NCI-H82 (cell line): ENCODE measurements at places on chromosomes 16 and 17.

- DNase-seq = no peak
Measured at GRCh38 chr17:68621065-68621464, 19.9 kb upstream of the FAM20A start.

- DNase-seq = peak; percentile 51
Measured at GRCh38 chr16:592518-593306, 2.8 kb downstream of the RAB40C start.

GRCh38 chr16:84514874-84515835 is 10.7 kb upstream of the MEAK7 start:
- DNase-seq = peak; percentile 21

DNA sequence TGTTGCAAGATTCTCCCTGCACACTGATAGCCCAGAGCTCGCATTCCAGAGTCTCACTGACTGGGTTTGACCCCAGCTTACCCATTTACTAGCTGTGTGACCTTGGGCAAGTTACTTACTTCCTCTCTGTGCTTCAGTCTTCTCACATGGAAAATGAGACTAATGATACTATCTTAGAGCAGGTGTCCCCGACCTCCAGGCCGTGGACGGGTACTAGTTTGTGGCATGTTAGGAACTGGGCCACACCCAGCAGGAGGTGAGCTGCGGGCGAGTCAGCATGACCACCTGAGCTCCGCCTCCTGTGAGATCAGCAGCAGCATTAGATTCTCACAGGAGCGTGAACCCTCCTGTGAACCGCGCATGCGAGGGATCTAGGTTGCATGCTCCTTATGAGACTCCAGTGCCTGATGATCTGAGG is 15.8 kb downstream of the ANKFY1 start:
- no peak for DNase-seq

DNA sequence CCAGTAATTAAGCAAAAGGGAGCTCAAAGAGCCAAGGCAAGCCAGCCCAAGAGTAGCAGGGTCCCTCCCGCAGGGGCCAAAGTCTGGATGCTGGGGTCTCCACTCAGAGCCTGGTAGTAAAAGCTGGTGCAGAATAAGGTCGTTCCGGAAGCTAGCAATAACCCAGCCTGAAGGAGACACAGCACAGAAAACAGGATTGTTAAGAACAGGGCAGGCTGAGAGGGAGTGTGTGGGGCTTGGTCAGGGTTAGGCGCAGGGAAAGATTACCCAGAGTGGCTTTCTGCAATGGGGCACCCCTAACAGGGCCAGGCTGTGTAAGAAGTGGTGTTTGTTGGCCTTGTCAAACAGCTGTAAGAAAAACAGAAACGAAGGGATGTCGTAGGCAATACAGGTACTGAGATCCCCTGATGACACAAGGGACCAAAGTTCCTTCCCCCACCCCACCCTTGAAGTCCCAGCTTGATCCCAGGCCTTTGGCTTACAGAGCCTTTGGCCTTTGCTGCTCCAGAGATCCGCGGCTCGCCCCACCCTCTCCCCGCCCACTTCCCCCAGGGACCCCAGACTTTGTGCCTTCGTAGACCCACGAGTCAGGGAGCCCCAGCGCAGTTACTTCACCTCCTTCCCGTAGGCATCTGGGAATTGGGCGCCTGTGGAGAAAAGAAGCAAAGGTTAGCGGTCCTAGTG is 712 bp downstream of the TMEM256 start:
- peak; percentile 87 for DNase-seq

DNA sequence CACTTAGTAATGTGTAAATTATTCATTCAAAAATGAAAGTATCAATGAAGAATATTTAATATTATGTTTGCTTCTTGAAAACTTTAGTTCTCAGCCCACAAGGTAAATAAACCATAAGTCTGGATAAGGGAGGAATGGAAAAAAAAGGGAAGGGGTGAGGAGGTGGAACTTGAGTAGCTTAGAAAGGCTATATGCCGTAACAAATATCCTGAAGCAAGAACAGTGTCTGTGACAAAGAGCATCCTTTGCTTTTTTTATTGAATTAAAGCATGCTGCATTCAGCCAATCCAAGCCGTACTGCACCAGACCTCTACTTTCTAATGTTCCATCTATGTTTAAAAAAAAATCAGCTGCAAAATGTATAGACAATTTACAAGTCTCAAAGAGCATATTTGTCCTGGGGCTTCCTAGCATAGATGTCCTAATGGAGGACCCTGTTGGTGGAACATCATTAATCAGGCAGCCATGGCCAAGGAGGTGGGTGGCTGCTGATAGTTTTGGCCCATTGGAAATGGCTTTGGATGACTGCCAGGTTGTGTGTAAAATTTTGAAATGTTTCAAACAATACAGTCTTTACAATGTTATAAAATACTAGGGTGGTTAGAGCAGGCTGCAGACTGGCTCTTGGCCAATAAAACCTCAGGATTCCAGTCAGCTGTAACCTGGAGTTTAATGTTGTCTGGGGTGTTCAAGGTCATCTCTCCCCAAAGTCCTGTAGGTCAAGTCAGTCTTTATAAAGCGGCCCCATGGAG is 895.8 kb upstream of the SOX9 start:
- no peak for DNase-seq

- DNase-seq = no peak
Measured at GRCh38 chr17:73972901-73973300, 230.6 kb upstream of the RPL38 start.

DNA sequence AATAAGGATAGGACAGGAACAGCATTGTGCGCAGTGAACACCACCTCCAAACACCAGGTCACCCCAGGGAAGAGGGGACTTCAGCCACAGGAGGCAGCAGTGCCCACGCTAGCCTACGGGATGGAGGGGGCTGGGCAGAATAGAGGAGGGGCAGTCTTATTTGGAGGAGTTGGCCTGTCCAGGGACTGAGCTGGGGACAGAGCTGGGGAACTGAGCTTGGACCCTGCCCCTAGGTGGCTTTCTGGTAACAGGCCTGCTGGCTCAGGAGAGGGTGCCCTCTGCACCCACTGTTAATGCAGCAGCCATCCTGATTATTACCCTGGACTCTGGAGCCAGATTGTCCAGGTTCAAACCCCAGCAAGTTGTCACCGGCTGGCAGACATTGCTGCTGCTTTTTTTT is 9.3 kb downstream of the CCDC102A start:
- peak; percentile 5 for DNase-seq

DNA sequence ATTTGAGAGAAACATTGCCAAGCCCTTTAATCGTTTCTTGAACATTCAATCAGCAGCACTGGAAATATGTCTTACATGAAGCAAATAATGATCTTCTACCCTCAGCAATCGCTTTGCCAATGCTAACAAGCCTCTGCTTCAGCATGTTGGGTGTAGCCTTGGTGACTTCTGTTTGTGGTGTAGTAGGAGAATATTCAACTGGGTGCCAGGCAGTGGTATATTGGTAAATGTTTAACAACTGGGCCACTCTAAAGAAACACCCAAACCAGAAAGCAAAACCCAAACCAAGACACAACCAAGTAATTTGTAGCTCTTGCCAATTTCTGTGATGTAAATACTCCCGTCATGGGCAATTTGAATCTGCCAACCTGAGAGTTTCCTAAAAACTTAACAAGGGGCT is 9.7 kb downstream of the CDH13 start:
- no peak for DNase-seq

GRCh38 chr16:11535494-11535893 is 51.2 kb downstream of the LITAF start:
- DNase-seq = no peak

DNA sequence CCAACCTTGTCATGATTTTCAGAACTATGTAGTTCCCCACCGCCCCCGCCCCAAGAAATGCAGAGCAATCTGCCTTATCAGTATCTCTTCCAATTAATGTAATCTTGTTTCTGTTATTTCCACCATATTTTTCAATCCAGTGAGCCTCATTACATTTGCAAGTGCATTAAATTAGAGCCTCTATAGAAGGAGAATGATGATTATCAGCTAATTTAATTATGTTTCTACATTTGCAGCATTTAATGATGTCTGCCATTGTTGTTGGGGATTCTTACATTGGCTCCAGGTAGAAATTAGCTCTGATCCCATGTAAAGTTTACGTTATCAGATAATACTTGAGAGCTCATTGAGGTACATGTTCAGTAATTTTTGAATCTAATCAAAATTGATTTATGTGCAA is 707.0 kb upstream of the RBFOX1 start:
- no peak for DNase-seq

GRCh38 chr17:1937461-1937860 is 87.7 kb downstream of the RTN4RL1 start:
- no peak for DNase-seq

- no peak for DNase-seq
Measured at GRCh38 chr17:68184816-68185436, 62.9 kb upstream of the AMZ2 start.

- DNase-seq = peak; percentile 82
Measured at GRCh38 chr17:79188048-79188447, 113.4 kb downstream of the ENGASE start.
